Activated CD4-positive, alpha-beta memory T cell treated with anti-CD3 and anti-CD28 coated beads, Interleukin-2, amount 10 ng/mL, durations not matched to agents 7 days and 5 days (primary cell): ENCODE measurements at places on chromosomes 4 and X. TPM values are rescaled to one million over a fixed set of nuclear protein-coding genes. Genes with fewer than 3 reads are reported as not detected.

DNA sequence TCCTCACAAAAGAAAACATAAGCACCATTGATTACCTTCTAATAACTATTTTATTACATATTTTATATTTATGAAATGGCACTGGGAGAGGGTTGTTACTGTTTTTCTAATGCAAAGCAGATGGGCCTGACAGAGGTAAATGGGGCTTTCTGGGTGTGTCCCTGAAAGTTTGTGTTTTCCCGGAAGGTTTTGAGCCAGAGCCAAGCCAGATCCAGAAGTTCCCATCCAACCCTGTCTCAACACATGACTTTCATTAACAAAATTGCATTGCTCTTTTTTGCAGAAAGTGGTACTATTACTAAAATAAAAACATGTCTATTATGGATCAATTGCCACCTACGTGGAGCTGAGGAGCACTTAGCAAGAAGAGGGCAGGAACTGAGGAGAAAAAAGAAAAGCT lies 181.3 kb downstream of the RAB28 start:
- no peak overlapping the region for H3K4me3 ChIP-seq
- no peak for DNase-seq
- peaks cover 7% of the 10 kb centered on the region for H3K36me3 ChIP-seq
- H3K27ac ChIP-seq, result no peak overlapping the region
- H3K4me1 ChIP-seq, result no peaks in the 10 kb centered on the region
- no peaks in the 10 kb centered on the region for H3K27me3 ChIP-seq

DNA sequence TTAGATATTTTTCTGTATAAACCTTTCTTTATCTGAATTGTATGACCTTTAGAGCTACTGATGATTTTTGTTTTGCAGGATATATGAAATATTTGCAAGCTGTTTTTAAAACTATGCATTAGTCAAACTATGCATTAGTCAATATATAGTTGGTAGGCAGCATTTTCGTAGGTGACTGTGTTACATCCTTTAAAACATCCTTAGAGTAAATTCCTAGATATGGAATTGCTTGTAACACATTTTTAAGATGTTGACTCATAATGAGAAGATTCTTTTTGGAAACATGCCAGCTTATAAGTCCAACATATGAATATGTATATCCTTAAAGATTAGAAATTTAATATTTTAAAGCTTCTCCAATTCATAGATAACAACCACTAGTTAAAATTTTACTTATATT lies 1768.5 kb downstream of the PCDH7 start:
- H3K4me1 ChIP-seq, result no peaks in the 10 kb centered on the region
- H3K36me3 ChIP-seq, result no peaks in the 10 kb centered on the region
- H3K4me3 ChIP-seq, result no peak overlapping the region
- H3K27ac ChIP-seq, result no peak overlapping the region

DNA sequence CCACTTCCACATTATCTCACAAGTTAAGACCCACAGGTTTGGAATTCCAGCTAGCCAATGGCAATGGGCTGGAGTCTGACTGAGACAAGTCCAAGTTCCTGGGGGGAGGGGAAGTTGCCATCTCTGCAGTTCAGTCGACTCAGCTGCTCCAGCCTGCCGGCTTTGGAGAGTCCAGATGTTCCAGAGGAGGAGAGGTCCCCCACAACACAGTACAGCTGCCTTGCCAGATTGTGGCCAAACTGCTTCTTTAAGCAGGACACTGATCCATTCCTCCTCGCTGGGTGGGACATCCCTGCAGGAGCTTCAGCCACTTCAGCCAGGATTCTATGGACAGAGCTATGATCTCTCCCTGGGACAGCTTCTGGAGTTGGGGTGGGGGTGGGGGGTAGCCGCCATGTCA lies 199.2 kb downstream of the EDA start:
- no peak overlapping the region for H3K27ac ChIP-seq
- H3K27me3 ChIP-seq, result no peaks in the 10 kb centered on the region
- DNase-seq, result no peak
- peaks cover 8% of the 10 kb centered on the region for H3K4me1 ChIP-seq
- no peaks in the 10 kb centered on the region for H3K36me3 ChIP-seq

DNA sequence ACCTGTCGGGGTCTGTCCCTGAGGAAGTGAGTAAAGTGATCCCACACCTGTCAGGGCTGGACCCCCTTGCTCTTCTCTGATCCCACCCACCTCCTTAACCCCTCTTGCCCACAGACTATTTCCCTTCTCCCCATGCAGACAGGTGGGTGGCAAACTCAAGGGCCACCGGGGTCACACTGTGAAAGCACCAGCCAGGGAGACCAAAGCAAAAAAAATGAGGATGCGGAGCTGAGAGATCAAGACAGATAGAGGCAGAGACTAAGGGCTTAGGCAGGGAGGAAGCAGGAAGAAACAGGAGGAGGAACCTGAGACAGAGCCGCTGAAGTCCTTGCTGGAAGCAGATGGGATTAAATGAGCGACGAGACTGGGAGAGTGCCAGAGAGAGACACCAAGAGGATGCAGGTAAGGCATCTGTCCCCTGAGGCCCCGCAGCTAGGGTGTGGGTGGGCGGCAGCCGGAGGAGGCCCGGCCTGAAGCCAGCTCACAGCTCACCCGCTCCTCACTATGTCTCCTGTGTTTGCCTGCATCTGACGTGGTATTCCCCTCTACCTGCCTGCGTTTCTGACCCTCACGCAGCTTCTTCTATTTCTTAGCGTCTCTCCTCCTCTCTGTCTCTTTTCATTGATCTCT lies 7.2 kb downstream of the TIMM17B start:
- no peaks in the 10 kb centered on the region for H3K27me3 ChIP-seq
- peaks cover 22% of the 10 kb centered on the region for H3K4me1 ChIP-seq
- peak overlapping the region; percentile 84 for H3K4me3 ChIP-seq
- H3K36me3 ChIP-seq, result peaks cover 9% of the 10 kb centered on the region
- no peak for DNase-seq
- peak overlapping the region; percentile 70 for H3K27ac ChIP-seq

DNA sequence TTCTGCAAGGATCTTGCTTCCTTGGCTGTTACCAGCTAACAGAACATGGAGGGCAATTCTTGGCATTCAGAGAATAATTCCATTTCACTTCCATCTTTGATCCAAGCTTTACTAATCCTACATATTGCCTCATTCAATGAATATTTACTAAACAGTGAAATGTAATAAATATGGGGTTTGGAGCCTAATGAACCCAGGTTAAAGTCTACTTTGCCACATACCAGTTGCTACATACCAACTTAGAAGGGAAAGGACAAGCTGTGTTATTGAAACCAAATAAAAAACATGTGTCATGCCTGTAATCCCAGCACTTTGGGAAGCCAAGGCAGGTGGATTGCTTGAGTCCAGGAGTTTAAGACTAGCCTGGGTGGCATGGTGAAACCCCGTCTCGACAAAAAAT lies 265.6 kb downstream of the KLHL13 start:
- no peak overlapping the region for H3K4me3 ChIP-seq
- H3K36me3 ChIP-seq, result no peaks in the 10 kb centered on the region
- no peak for DNase-seq
- H3K4me1 ChIP-seq, result no peaks in the 10 kb centered on the region
- no peak overlapping the region for H3K27ac ChIP-seq
- no peaks in the 10 kb centered on the region for H3K27me3 ChIP-seq

DNA sequence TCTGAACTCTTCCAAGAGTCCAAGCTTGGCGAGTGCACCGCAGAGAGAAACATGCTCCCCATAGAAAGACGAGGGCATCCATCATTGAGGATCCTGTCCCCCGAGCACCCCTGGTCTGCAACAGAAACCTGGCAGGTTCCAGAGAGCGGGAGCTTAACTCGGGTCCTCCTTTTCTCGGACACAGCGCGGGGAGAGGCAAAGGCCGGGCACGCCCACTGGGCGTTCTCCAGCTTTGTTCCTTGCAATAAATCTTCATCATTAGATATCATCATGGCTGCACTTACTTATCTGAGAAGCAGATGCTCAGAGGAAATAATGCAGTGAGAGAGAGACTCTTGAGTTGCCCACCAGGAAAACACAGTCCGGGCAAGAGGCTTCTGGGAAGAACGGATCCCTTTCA lies 90.1 kb upstream of the PSAPL1 start:
- H3K27ac ChIP-seq, result peak overlapping the region; percentile 66
- H3K27me3 ChIP-seq, result peaks cover 26% of the 10 kb centered on the region
- H3K4me3 ChIP-seq, result no peak overlapping the region

- peak; percentile 66 for DNase-seq
- H3K4me1 ChIP-seq, result no peaks in the 10 kb centered on the region
- no peak overlapping the region for H3K27ac ChIP-seq
- H3K4me3 ChIP-seq, result no peak overlapping the region
- H3K27me3 ChIP-seq, result no peaks in the 10 kb centered on the region
- no peaks in the 10 kb centered on the region for H3K36me3 ChIP-seq
Measured at GRCh38 chrX:69222103-69223090, 57.1 kb upstream of the PJA1 start.

DNA sequence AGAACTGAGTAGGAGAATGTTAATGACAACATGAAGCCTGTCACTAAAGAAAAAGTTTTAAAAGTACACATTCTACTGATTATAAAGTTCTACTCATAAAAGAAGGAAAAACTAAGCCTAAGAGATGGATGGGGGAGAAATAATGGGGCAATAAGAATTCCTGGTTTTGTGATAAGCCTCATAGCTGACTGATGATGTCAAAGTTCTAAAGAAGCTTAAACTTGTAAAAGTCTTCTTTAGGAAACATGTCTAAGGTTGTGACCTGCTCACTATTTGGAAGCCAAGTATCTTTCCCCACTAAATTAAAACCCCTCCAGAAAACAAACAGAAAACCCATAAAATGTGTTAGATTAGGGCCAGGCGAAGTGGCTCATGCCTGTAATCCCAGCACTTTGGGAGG lies 232.9 kb upstream of the GIMD1 start:
- DNase-seq, result no peak
- no peaks in the 10 kb centered on the region for H3K4me1 ChIP-seq
- H3K27me3 ChIP-seq, result no peaks in the 10 kb centered on the region
- no peak overlapping the region for H3K27ac ChIP-seq
- H3K36me3 ChIP-seq, result no peaks in the 10 kb centered on the region

DNA sequence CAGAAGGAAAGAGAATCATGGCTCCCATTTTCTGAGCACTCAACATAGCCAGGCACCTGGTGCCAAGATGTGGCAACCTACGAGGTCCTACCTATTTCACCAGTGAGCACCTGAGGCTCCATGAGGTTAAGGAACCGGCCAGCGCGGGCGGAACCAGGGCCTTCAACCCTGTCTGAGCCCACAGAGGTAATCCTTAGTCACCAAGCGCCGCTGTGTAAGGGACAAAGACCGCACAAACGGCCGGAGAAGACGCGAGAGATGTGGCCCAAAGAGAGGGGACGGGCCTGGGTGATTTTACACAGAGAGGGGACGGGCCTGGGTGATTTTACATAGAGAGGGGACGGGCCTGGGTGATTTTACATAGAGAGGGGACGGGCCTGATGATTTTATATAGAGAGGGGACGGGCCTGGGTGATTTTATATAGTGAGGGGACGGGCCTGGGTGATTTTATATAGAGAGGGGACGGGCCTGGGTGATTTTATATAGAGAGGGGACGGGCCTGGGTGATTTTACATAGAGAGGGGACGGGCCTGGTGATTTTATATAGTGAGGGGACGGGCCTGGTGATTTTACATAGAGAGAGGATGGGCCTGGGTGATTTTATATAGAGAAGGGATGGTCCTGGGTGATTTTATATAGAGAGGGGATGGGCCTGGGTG lies 114.2 kb downstream of the SMIM20 start:
- peaks cover 2% of the 10 kb centered on the region for H3K27me3 ChIP-seq
- H3K4me1 ChIP-seq, result peaks cover 16% of the 10 kb centered on the region
- no peak overlapping the region for H3K27ac ChIP-seq
- no peak overlapping the region for H3K4me3 ChIP-seq

- H3K4me1 ChIP-seq, result no peaks in the 10 kb centered on the region
- H3K4me3 ChIP-seq, result no peak overlapping the region
- no peak for DNase-seq
- H3K27me3 ChIP-seq, result no peaks in the 10 kb centered on the region
- no peak overlapping the region for H3K27ac ChIP-seq
- H3K36me3 ChIP-seq, result peaks cover 14% of the 10 kb centered on the region
Measured at GRCh38 chr4:2337131-2337723, 75.3 kb upstream of the MXD4 start.

DNA sequence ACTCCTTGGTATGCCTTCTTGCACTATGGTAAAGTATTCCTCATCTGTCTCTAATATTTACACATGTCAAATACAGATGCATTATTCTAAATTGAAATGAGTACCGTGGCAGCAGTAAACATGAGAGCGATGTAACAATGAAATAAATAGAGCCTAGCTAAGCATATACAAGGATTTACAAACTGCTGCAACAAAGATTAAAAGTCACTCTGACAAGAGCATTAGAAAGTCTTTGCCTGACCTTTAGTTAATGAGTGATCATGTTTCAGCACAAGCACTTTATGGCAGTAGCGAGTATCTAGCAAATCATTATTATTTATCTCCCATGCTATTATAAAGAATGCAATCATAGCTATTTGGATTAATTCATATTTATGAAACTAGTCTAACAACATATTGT lies 547.0 kb upstream of the NDST4 start:
- no peaks in the 10 kb centered on the region for H3K4me1 ChIP-seq
- H3K4me3 ChIP-seq, result no peak overlapping the region
- H3K36me3 ChIP-seq, result no peaks in the 10 kb centered on the region

GRCh38 chrX:74931214-74931613 lies 6.0 kb upstream of the NEXMIF start:
- H3K36me3 ChIP-seq, result no peaks in the 10 kb centered on the region
- no peak for DNase-seq
- H3K27ac ChIP-seq, result no peak overlapping the region
- no peaks in the 10 kb centered on the region for H3K4me1 ChIP-seq
- peaks cover 5% of the 10 kb centered on the region for H3K27me3 ChIP-seq

- no peaks in the 10 kb centered on the region for H3K36me3 ChIP-seq
- H3K4me1 ChIP-seq, result peaks cover 47% of the 10 kb centered on the region
- H3K4me3 ChIP-seq, result no peak overlapping the region
- H3K27ac ChIP-seq, result no peak overlapping the region
- no peak for DNase-seq
- H3K27me3 ChIP-seq, result no peaks in the 10 kb centered on the region
Measured at GRCh38 chr4:147788791-147789190, 56.9 kb downstream of the ARHGAP10 start.

DNA sequence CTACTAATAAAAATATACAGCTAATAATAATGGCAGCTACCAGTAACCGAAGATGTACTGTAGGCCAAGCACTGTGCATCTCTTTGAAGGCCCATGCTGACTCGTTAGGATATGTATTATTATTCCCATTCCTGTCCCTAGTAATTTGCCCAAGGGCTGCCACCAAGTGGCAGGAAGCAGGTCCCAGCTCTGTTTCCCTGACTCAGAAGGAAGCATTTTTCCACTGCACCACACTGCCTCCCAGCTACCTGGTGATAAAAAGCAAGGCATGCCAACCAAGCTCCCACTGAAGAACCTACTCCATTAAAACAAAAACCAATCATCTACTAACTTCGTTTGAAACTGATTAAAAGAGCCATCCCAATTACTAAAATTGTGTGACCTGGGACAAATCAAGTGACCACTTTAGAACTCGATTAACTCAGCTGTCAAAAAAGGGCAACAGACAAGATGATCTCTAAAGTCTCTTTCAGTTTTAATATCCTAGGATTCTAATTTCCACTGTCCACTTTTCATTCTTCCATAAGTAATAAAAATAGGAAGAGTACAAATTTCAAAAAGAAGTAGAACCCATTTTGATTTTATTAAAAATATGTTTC lies 24.3 kb upstream of the PGM2 start:
- H3K4me3 ChIP-seq, result no peak overlapping the region
- no peaks in the 10 kb centered on the region for H3K4me1 ChIP-seq
- no peak for DNase-seq
- H3K36me3 ChIP-seq, result no peaks in the 10 kb centered on the region
- H3K27ac ChIP-seq, result no peak overlapping the region

Gene PLAC8
- 182 TPM for total RNA-seq

Gene GAGE12E
- total RNA-seq, result not detected

Gene NR0B1
- not detected for total RNA-seq

Gene ASIC5
- total RNA-seq, result not detected

Gene PPBP
- not detected for total RNA-seq

Gene HSFX2
- total RNA-seq, result not detected

Gene ATP8A1
- 18.7 TPM for total RNA-seq

Gene HS3ST1
- total RNA-seq, result not detected

Gene POLN
- 4.0 TPM for total RNA-seq

Gene TLR1
- 12.0 TPM for total RNA-seq

Gene OPRPN
- not detected for total RNA-seq
